Hematopoietic multipotent progenitor cell treated with erythropoietin and hydrocortisone succinate and interleukin-3 and kit ligand, for 8 days (in vitro differentiated cells): ENCODE measurements at places on chromosomes 2 and 18.

DNA sequence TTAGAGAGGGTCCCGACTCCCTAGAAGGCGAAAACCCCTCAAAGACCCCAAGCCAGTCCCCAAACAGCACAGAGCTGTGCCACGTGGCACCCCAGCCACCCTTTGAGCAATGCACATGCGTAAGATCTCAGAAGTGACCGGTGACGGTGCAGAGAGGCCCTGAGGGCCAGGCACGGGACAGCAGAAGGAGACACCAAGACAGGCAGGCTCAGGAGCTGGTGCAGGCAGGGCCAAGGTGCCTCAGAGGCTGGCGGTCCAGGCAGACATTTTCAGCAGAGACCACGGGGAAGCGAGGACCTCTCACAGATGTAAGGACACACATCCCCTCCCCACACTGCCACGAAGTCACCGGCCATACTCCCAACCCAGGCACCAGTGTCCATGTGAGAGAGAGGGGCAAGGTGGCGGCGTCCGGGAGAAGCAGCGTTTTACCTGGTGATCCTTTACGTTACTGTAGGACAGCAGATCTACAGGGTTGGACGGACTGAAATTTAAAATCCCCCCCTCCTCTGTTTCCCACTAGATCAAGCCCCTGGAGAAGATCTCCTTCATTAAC lies 2.0 kb upstream of the RAB17 start:
- DNase-seq, result no peak

- no peak for DNase-seq
These were observed 79.6 kb downstream of the TFCP2L1 start for GRCh38 chr2:121205321-121205942.

DNA sequence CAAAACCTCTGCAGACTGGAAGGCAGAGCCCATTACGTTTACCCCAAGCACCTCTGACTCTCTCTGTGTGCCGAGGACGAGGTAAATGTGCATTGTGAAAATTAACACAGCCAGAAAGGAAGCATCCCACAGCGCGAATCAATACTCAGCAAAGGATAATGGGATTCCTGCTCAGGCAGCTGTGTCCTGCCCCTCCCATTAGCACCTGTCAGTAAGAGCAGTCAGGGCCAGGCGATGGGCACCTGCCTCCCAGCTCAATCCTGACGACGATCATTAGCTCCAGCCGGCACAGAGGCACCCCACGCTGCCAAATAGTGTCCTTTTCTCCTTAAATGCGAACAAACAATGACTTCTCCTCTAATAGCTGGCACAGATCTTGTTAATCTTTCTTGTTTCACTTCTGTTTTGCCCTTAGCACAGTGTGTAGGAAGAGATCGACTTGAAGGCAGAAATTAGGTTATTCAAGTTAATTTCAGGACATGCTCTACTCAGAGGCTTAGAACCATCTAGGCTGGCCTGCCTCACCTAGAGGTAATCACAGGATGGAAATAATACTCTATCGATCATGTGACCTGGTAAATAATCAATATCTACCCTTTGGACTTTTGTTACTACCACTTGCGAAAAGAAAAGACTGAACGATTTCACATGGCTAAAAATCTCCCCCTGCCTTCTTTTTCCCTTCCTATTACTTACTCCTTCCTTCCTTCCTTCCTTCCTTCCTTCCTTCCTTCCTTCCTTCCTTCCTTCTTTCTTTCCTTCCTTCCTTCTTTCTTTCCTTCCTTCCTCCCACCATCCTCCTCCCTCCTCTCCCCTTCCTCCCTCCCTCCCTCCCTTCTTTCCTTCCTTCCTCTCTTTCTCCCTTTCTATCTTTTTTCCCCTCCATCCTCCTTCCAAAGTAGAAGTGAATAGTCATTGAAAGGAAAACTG lies 487.9 kb upstream of the ID2 start:
- DNase-seq, result no peak

GRCh38 chr2:25358836-25359235 lies 17.1 kb upstream of the DNMT3A start:
- no peak for DNase-seq

GRCh38 chr2:102514061-102514785 lies 41.2 kb downstream of the SLC9A4 start:
- no peak for DNase-seq

- peak; percentile 50 for DNase-seq
These were observed 30.8 kb downstream of the C18orf54 start for GRCh38 chr18:54388203-54389142.

- DNase-seq, result no peak
These were observed 213.0 kb downstream of the RNF152 start for GRCh38 chr18:61679836-61680235.

DNA sequence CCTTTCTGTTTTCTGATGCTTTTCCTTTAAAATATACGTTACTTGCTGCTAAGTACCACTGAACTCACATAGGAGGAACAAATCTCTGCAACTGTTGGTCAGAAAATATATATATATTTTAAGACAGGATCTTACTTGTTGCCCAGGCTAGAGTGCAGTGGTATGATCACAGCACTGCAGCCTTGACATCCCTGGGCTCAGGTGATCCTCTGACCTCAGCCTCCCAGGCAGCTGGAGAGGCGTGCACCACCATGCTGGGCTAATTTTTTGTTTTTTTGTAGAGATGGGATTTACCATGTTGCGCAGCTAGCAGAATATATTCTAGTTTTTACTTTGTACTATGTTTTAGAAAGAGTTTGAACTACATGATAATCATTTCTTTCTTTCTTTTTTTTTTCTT lies 51.5 kb downstream of the EHBP1 start:
- no peak for DNase-seq

- no peak for DNase-seq
These were observed 101.3 kb downstream of the TPO start for GRCh38 chr2:1514391-1515072.

DNA sequence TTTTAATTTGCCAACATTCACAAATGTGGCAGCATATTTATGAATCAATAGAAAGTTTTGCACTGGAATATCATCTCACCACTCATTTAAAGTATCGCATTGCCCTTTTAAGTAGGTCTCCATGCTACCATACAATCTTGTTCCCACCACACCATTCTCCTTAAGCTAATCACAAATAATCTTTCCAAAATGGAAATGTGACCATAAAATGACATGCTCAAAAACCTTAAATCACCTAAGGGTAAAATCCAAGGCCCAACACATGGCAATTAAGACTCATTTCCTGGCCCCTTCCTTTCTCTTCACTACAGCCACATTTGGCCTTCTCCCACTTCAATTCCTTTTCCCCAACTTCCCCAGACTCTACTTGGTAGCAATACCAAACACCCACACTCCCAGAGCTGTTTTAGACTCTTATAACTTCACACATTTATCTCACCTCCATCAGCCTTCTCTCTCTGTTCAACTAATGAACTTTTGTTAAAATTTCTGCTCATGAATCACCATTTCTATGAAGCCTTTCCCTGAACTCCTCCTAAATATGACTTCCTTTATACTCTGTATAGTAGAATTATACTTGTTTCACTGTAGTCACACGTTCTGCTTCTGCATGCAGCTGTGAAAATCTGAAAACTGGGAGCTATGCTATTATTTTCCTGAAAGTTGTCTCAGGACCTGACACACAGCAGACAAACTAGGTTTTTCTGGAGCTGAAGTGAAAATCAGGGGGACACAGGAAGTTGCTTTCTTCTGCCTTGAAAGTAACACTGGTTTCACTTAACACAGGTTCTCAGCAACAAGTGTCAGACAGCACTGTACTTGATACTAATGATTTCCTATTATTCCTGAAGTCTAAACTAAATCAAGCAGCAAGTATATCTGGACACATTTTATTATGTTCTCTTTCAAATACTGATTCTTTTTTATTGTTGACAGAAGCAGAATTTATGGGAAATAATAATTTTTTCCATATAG lies 303.9 kb downstream of the ZEB2 start:
- DNase-seq, result no peak

- peak; percentile 93 for DNase-seq
These were observed 70.8 kb downstream of the TNP1 start for GRCh38 chr2:216789081-216789480.

- peak; percentile 1 for DNase-seq
These were observed 241.8 kb upstream of the RAB12 start for GRCh38 chr18:8367217-8367988.

DNA sequence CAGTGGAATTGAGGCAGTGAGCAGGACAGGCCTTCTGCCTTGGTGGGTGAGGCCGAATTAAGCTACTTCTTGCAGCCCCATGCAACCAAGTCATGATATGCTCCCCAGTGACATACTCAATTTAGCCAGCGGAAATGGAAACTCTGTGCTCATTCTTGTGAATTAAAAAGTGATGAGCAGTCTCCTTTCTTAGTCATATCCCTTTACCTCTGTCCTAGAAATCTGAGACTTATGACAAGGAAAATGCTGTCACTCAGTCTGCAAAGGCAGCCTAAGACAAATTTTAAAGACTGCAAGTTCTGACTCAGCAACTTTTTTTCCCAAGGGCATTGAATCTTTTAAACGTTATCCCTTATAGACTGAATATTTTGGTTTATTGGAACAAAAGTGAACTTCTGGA lies 218.2 kb downstream of the SH3BP4 start:
- DNase-seq, result no peak

DNA sequence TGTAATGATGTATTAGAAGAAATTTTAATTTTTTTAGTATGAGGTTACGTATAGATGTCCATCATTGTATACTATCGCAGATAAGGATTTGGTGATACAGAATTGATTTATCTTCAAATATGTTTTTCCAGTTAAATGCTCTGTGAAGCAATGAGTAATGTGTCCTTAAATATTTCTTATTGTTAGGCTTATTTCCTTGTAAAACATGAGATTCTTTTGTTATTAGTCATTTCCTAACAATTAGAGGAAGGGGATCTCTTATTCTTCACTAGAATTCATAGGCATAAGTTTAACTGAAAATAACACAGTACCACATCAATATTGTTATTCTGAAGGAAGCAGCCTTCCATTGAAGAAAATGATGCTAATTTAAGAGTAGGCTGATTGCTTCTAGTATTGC lies 15.5 kb upstream of the OTX1 start:
- DNase-seq, result no peak

- no peak for DNase-seq
These were observed 722.7 kb downstream of the TSN start for GRCh38 chr2:122478117-122478516.

DNA sequence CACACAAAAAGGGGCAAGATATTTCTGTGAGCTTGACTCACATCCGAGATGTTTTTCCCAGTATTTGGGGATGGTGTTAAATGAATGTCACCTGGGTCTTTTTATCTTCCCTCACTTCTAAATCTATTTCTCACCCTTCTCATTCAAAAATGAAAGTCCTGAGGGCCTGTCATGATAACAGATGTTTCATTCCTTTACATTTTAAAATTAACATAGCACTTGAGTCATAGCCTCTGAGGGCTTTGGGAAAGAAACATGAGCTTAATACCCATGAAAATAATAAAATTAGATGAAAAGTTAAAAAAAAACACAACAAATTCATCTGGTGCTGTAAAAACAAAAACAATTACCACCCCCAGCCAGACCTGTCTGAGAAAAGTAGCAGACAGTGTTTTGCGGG lies 226.7 kb downstream of the HNMT start:
- no peak for DNase-seq

DNA sequence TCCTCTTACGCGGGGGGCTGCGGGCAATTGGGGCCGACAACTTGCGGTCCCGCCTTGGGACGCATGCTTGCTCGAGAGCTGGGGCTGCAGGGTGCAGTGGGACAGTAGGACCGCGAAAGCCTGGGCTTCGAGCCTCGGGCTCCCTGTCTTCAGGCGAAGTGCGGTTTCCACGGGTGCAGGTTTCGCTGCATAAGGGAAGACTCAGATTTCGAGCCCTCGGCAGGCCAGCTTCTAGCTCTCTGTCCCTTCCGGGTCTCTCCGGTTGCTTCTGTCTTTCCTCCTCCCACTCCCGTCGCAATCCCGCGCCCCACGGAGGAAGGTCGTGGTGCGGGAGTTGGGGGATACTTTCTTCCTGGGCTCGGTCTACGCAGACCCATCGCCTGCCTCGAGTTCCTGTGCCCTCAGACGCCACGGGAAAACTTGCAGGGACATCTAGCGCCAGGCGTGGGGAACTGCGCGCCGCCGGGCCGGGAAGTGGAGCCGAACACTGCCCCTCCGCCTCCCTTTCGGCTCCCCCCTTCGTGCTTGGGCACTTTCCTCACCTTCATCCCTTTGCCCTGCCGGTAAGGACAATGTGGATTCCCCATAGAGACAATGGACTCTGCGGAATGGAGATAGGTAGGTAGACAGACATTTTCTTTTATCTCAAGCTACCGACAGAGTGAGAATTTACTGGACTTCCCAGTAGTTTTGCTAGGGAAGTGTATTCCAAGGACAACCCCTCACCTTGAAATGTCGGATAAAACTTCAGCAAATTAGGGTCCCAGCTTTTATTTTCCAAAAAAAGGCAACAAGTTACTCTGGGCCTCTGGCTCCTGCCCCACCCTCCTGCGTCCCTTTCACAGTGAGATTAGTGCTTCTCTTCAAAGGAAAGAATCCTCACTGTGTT lies 4.2 kb upstream of the HOXD13 start:
- DNase-seq, result peak; percentile 36

GRCh38 chr2:65032019-65032975 lies 23.9 kb upstream of the CEP68 start:
- no peak for DNase-seq

DNA sequence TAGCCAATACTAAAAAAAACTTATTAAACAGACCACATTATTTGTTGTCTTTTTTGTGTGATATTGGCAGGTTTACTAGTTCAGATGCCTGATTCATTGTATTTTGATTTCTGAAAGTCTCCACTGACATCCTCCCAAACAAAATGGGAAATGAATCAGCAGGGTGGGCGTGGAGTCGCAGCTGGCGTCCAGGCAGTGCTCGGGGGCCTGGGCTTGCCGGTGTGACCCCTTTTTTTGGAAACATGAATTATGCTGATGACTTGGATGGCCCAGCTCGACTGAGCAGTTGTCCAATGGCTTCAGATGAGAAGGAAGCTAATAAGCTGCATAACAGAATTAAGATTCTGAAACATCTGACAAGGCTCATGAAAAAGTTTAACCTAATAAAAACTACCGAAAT lies 1.7 kb upstream of the KCNG2 start:
- no peak for DNase-seq

DNA sequence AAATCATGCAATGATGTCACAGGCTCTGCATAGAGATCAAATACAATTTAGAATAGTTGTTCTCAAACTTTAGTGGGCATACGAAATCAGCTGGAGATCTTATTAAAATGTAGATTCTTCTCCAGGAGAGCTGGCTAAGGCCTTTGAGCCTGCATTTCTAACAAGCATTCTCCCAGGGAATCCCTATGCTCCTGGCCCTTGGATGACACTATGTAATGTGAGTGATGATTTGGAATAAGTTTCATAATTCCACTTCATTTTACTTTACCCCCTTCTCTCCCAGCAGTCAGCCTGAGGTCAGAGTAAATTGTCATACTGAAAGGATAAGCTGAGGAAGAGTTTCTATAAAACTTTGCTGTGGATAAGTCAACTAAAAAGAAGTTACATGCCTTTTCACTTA lies 189.1 kb downstream of the UBE2E3 start:
- DNase-seq, result no peak
